ENCODE measurements at places on chromosomes 2 and 18.

GRCh38 chr2:230601510-230601909 lies 111.1 kb upstream of the CAB39 start:
- DNase-seq, result no peak

DNA sequence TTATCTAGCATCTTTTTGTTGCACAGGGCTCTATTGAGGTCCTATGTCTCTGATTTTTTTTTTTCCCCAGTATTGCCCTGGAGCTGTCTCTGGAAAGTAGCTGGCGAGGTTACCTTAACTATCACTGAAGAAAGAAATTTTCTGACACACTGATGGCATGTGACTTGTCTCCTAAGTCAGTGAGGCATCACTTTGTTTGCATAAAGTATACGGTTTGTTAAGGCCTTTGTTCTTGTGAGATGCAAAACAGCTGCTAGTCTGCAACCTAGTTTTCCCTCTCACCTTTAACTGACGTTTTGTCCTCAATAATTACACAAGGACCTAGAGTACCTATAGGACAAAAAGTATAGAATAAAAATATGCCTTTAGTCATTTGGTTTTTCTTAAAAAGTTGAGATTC lies 41.8 kb downstream of the UBXN4 start:
- DNase-seq, result no peak

GRCh38 chr2:242063436-242063835 lies 193.9 kb downstream of the RTP5 start:
- no peak for DNase-seq

GRCh38 chr2:8487461-8487932 lies 194.4 kb upstream of the ID2 start:
- DNase-seq, result no peak

- DNase-seq, result no peak
Observed at GRCh38 chr2:28750316-28751251, 1.0 kb upstream of the PPP1CB start.

- DNase-seq, result no peak
Observed at GRCh38 chr2:234258562-234259141, 208.2 kb downstream of the SPP2 start.
